ENCODE measurements at places on chromosomes 5 and 9.
A peak's percentile ranks its signal among the peaks of the same experiment; 100 is the strongest.

DNA sequence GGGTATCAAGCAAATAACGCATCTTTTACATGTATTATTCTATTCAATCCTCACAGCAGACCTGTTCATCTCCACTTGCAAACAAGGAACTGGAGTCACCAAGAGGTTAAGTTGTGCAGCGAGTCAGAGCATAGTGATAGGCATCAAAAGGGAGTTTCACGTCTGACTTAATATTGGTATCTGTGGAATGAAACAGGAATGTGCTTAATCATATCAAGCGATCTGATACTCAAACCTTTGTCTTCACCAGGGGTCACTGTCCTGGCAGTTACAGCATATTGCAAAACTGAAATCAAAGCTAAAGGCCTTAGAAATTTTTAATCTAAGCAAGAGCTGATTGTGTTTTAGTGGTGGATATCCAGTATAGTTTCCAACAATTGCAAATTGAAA lies 271.6 kb downstream of the PLK2 start:
- DNase-seq, result no peak

- DNase-seq, result no peak
Observed at GRCh38 chr5:137268646-137269045, 230.5 kb downstream of the SPOCK1 start.

DNA sequence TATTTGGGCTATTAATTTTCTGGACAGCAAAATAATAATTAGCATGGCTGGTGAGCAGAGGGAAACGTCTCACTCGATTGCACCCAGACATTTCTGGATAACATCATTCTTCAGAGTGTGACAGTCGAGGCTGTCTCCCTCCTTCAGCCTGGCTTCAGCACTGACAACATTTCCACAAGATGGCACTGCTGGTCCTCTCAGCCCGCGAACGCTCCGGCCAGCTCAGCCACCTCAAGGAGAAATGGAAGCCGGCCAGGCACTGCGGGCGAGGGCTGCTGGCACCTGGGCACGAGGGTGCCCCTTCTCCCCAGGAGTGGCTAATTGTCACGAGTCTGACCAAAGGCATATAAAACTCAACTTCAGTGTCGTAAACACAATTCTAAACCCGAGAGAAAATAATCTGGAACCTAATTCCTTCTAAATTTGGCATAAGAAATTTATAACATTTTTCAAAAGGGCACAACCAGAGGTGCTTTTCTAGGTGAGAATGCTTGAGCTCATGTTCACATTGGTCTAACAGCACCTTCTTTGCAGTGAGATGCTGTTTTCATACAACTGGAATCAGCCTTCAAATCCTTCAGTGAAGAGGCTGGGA lies 65.9 kb downstream of the DAP start:
- DNase-seq, result no peak

DNA sequence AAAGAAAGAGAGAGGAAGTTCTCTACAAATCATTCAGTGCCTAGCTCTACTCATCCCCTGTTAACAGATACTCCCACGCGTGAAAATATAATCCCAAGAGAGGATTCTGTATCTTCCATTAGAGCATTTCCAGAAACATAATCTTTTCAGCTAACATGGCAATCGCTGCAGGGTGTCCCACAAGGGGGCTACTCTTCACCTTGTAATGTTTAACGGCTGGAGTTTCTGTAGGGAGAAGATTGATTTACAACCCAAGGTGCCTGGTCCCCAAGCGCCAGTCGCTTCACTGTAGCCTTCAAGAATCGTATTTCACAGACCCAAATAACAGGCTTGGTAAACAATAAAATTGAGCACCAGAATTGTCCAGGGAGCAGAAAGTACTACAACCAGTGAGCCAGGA lies 318.7 kb downstream of the TLE1 start:
- no peak for DNase-seq

GRCh38 chr9:70747261-70747718 lies 332.8 kb upstream of the KLF9 start:
- no peak for DNase-seq

- DNase-seq, result no peak
Observed at GRCh38 chr9:131448818-131449217, 53.9 kb upstream of the POMT1 start.

GRCh38 chr9:137269231-137269772 lies 8.2 kb upstream of the TOR4A start:
- no peak for DNase-seq

GRCh38 chr9:124514125-124514524 lies 6.9 kb upstream of the NR5A1 start:
- no peak for DNase-seq

DNA sequence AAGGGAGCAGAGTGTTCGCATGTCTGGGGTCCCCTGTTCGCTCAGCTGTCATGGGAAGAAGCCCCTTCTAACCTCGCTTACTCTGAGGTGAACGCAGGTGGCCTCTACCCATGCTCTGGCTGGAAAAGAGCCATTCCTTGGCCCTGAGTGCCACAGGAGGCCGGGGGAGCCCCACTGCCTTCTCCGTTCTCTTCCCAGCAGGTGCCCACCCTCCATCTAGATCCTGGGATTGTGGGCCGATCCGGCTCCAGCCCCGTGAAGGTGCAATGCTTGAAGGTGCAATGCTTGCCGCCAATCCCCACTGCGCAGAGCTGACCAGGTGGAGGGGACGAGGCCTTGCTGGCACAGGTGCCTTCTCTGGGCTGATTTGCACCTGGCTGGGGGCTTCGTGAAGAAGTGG lies 95.4 kb downstream of the MRPL36 start:
- no peak for DNase-seq

GRCh38 chr9:127214421-127215267 lies 49.9 kb upstream of the GARNL3 start:
- peak; percentile 53 for DNase-seq

GRCh38 chr5:179199246-179199645 lies 139.1 kb downstream of the ZNF354C start:
- DNase-seq, result no peak

DNA sequence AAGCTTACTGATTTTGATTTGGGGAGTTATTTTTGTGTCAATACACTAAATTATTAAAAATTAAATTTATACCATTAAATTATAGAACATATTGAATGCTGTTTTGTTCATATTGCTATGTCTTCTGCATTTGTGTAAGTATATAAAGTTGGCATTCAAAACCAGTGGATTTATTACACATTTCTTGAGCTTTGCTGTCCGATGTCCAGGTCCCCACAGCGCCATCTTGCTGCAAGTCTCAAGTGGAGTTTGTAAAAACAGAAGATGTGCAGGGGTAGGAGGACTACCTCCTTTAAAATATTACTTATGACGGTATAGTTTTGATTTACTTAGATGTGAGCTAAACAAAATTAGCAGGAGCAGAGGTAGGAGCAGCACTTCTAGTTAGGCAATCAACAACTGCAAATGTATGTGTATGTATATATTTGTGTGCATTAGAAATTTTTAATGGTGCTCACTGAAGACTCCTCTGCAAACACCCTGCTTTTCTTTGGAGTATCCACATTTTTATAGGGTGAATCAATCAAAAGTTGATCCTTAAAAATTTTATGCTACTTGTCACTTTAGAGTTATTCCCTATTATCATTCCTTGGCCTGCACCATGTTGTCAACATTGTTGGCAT lies 37.4 kb downstream of the CPEB4 start:
- no peak for DNase-seq

DNA sequence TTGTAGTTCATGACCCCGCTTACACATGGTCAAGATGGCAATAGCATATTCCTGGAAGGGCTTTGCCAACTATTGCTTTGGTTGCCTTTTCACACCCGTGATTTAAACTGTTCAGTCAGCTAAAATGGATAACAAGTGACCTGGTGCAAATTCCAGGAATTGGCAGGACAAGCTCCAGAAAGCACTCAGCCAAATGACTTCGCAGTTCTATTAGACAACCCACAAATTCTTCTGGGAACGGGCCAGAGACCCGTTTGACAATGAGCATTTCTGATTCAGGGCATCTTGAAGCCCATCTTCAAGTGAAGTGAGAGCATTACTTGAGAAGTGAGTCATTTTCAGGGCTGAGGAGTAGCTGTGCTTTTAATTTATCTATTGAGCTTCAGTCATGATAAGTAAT lies 165.0 kb downstream of the DROSHA start:
- DNase-seq, result no peak

DNA sequence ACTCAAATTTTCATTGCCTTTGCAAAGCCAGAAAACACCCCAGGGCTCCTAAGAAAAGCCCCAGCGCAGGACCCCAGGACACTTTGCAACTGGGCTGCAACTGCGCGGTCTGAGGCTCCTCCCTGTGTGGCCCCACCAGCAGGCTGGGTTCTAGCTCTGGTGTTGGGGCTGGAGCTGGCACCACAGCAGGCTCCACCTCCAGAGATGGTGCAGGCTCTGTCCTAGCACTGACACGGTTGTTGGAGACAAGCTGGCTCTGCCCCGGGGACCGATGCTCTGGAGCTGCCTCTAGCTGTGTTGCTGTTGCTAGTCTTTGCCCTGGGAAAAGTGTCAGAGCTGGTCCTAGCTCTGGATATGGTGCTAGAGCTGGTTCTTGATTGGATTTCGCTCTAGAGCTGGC lies 13.6 kb downstream of the LCN10 start:
- no peak for DNase-seq

- no peak for DNase-seq
Observed at GRCh38 chr9:129278391-129279237, 100.6 kb upstream of the IER5L start.

DNA sequence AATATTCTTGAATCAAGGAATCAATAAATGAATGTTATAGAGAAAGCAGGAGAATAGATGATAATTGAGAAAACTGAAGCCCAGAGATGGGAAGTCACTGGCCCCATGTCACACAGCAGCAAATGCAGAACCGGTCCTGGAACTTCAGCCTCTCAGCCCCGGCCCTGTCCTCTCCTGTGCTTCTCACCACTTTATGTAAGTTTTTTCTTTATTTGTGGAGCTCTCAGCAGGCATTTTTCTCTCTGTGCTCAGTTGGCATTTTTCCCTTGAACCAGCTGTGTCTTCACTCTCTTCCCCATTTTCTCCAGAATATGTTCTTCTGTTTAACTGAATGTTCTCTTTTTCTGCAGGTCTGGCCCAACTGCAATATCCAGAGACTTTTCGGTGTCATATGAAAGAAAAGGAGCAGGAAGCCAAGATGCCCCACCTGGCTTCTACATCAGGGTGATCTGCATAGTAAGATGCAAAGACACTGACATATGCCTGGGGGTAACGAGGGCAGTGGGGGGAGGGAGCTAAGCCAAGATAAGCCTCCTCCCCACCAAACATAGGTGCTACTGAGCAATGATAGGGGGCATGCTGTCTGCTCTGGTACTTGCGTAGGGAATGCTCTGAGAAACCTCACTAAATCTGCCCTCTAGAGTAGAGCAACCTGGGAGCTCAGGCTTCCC lies 12.8 kb upstream of the LCP2 start:
- no peak for DNase-seq

- DNase-seq, result no peak
Observed at GRCh38 chr5:168169791-168170190, 121.7 kb upstream of the WWC1 start.
